ENCODE measurements at places on chromosomes 3 and 15. TPM values are rescaled to one million over a fixed set of nuclear protein-coding genes. Genes with fewer than 3 reads are reported as not detected.

The TERC gene
- 175 TPM for total RNA-seq

The PLS1 gene
- 1.6 TPM for total RNA-seq

The TEX55 gene
- not detected for total RNA-seq

The ZNF774 gene
- total RNA-seq: 1.7 TPM

The TEX9 gene
- 2.9 TPM for total RNA-seq

The SPESP1 gene
- total RNA-seq: 3.0 TPM

The TUSC7 gene
- not detected for total RNA-seq

The MUSTN1 gene
- total RNA-seq: not detected

The GOLGA8J gene
- not detected for total RNA-seq

The SEC11A gene
- total RNA-seq: 170 TPM

The LSAMP gene
- 0.64 TPM for total RNA-seq

The CDC25A gene
- 9.9 TPM for total RNA-seq

The HHATL gene
- total RNA-seq: not detected

The ROBO2 gene
- 6.1 TPM for total RNA-seq

The TMEM89 gene
- not detected for total RNA-seq

The CRYGS gene
- total RNA-seq: 0.86 TPM

The MYRIP gene
- not detected for total RNA-seq
